Activated T-cell treated with anti-CD3 and anti-CD28 coated beads, Interleukin-2, amount 50 U/mL, for 72 hours (primary cell): ENCODE measurements at places on chromosomes 1 and 21. TPM values are rescaled to one million over a fixed set of nuclear protein-coding genes. Genes with fewer than 3 reads are reported as not detected.

Gene CR2
- 0.26 TPM for total RNA-seq

Gene KIF2C
- total RNA-seq = 134 TPM

Gene XCL2
- total RNA-seq = 51.0 TPM

Gene CYP4X1
- not detected for total RNA-seq

Gene CYP4A11
- not detected for total RNA-seq

Gene IVL
- total RNA-seq = not detected
